ENCODE measurements at places on chromosomes 13 and 19. TPM values are rescaled to one million over a fixed set of nuclear protein-coding genes. Genes with fewer than 3 reads are reported as not detected.

GRCh38 chr19:33299051-33299688, 3.2 kb downstream of the CEBPA start:
- no peak for DNase-seq

DNA sequence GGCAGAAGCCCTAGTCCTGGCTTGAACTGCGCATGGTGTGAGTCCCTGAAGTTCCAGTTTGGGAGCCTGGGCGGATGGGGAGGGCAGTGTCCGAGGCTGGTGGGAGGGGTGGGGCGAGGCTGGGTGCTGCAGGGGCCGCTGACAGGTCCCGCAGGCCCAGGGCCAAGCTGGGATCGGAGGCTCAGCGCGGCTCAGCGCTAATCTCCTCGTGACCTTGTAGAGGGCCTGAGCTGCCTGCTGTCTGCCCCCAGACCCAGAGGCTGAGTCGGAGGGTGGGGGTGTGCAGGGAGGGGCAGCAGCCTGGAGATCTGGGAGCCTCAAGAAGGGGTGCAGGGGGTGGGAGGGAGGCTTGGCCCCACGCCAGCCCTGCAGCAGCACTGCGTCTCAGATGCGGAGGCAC, 3.0 kb downstream of the ATP1A3 start:
- DNase-seq, result no peak

GRCh38 chr13:73667756-73668155, 466.4 kb downstream of the KLF12 start:
- DNase-seq, result no peak

- DNase-seq, result no peak
Measured at GRCh38 chr19:33465834-33466233, 55.8 kb downstream of the PEPD start.

- no peak for DNase-seq
Measured at GRCh38 chr19:29576761-29577648, 29.1 kb upstream of the POP4 start.

The RASAL3 gene
- 0.64 TPM for polyA plus RNA-seq

Measured in left renal pelvis (tissue), 4 donors.